ENCODE measurements at places on chromosomes 7 and 10. TPM values are rescaled to one million over a fixed set of nuclear protein-coding genes. Genes with fewer than 3 reads are reported as not detected.

The ZNF365 gene
- 3.7 TPM for polyA plus RNA-seq

The NAT16 gene
- polyA plus RNA-seq = 0.02 TPM

The R3HCC1L gene
- polyA plus RNA-seq = 11.6 TPM

The ANKRD2 gene
- 0.37 TPM for polyA plus RNA-seq

The FGL2 gene
- 0.01 TPM for polyA plus RNA-seq

The STK32C gene
- polyA plus RNA-seq = 8.4 TPM

The FAM25A gene
- not detected for polyA plus RNA-seq

The NYAP1 gene
- 0.10 TPM for polyA plus RNA-seq

The IQCE gene
- 6.8 TPM for polyA plus RNA-seq

The AKR1B15 gene
- polyA plus RNA-seq = not detected

Data from BJ (cell line).